ENCODE measurements at places on chromosomes 2 and 18. TPM values are rescaled to one million over a fixed set of nuclear protein-coding genes. Genes with fewer than 3 reads are reported as not detected.

- DNase-seq, result no peak
- H3K4me1 ChIP-seq, result peaks cover 3% of the 10 kb centered on the region
- no peaks in the 10 kb centered on the region for H3K36me3 ChIP-seq
- peaks cover 2% of the 10 kb centered on the region for H3K27me3 ChIP-seq
- no peak overlapping the region for H3K4me3 ChIP-seq
Observed at GRCh38 chr2:96514521-96514920, 9.4 kb upstream of the NEURL3 start.

DNA sequence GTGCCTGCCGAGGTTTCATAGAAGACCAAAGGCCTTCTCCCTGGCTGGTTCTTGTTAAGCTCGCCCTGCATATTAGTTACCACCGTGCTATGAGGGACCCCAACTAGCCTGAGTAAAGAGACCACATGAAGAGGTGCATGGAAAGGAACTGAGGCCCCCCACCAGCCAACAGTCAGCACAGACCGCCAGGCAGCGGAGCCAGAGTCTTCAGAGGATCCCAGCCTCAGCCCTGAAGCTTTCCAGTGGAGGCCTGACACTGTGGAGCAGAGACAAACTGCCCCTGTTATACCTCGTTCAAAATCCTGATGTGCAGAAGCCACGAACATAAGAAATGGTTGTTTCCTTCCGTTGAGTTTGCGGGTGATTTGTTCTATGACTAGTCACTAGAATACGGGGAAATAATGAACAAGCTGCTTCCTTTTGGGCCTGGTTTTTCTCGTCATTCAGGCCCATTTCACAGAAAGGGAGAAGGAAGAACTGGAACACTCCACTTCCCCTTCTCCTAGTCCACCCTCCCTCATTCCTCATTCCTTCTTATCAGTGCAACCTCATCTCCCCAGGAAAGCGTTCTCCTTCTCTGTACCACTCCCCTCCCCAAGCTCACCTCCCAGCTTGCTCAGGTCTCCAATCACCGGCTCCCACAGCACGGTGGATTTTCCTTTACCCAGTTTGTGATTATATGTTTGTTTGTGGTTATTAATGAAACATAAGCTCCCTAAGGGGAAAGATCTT is 3.0 kb upstream of the GLI2 start:
- DNase-seq, result no peak
- no peak overlapping the region for H3K27ac ChIP-seq
- no peak overlapping the region for H3K4me3 ChIP-seq
- H3K27me3 ChIP-seq, result peaks cover 32% of the 10 kb centered on the region
- H3K36me3 ChIP-seq, result no peaks in the 10 kb centered on the region

DNA sequence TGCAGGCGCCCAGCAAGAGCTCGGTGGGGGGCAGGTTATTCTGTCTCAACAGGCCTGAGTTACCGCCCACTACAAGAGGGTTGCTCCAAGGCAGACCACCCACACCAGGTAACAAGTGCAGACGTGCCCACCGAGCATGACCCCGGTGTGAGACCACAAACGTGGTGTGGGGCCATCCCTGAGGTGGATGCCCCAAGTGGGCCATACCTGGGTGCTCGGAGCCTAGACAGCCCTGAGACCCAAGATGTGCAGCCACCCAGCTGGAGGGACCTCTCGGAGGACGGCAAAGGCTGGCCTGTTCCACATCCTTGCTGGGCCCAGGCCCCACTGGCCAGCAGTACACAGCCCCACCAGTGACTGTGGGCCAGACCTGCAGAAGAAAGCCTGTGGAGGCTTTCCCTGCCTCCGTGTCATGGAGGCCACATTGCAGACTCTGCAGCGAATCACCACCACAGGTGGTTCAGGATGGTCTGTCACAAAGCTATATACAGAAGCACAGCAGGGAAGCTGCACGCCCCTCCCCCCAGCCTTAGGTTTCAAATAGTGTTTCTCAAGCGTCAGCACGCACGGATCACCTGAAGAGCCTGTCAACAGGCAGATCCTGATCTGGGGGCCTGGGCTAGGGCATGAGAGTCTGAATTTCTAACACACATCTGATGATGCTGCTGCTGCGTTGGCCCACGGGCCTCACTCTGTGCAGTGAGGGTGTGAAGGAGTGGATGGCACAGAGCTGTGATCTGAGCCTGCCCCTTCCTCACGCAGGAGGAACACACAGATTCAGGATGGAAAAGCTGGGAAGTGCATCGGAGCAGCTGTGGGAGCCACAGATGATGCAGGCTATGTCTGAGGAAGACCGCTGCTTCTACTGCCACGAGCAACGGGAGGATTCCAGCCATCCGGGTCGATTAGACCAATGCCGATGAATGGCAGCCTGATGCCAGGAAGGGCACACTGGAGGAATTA is 96.8 kb downstream of the UXS1 start:
- DNase-seq, result peak; percentile 28
- H3K4me1 ChIP-seq, result peaks cover 40% of the 10 kb centered on the region
- no peak overlapping the region for H3K27ac ChIP-seq
- no peaks in the 10 kb centered on the region for H3K27me3 ChIP-seq
- H3K36me3 ChIP-seq, result peaks cover 30% of the 10 kb centered on the region
- H3K4me3 ChIP-seq, result no peak overlapping the region

DNA sequence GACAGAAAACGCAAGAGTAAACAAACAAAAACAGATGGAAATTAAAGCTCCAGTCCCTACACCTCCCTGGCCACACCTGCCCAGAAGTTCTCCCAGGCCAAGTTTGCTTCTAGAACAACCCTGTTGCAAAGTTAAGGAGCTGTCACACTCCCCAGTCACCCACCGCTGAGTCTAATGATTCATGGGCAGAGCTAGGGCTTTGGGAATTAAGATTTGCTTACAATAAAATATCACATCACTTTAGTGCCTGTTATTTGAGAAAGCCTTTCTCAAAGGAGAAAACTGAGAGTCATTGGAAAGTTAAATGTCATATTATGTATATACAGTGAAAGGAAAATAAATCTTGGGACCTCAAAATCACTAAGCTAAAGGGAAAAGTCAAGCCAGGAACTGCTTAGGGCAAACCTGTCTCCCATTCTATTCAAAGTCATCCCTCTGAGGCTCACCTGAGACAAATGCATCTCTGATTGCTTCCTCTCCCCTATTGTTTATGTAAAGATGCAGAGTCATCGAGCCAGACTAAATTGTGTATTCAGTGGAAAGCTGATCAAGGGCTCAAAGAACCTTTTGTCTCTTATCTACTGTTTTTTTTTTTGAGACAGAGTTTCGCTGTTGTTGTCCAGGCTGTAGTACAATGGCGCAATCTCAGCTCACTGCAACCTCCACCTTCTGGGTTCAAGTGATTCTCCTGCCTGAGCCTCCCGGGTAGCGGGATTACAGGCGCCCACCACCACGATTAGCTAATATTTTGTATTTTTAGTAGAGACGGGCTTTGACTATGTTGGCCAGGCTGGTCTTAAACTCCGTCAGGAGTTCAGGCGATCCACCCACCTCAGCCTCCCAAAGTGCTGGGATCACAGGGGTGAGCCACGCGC is 2.8 kb downstream of the CRYGB start:
- H3K4me3 ChIP-seq, result no peak overlapping the region
- DNase-seq, result no peak
- no peaks in the 10 kb centered on the region for H3K4me1 ChIP-seq
- H3K27ac ChIP-seq, result no peak overlapping the region
- H3K36me3 ChIP-seq, result no peaks in the 10 kb centered on the region

GRCh38 chr2:240213226-240213475 is 72.7 kb upstream of the OTOS start:
- no peak overlapping the region for H3K4me3 ChIP-seq
- DNase-seq, result no peak
- no peaks in the 10 kb centered on the region for H3K27me3 ChIP-seq
- H3K4me1 ChIP-seq, result no peaks in the 10 kb centered on the region
- no peaks in the 10 kb centered on the region for H3K36me3 ChIP-seq

DNA sequence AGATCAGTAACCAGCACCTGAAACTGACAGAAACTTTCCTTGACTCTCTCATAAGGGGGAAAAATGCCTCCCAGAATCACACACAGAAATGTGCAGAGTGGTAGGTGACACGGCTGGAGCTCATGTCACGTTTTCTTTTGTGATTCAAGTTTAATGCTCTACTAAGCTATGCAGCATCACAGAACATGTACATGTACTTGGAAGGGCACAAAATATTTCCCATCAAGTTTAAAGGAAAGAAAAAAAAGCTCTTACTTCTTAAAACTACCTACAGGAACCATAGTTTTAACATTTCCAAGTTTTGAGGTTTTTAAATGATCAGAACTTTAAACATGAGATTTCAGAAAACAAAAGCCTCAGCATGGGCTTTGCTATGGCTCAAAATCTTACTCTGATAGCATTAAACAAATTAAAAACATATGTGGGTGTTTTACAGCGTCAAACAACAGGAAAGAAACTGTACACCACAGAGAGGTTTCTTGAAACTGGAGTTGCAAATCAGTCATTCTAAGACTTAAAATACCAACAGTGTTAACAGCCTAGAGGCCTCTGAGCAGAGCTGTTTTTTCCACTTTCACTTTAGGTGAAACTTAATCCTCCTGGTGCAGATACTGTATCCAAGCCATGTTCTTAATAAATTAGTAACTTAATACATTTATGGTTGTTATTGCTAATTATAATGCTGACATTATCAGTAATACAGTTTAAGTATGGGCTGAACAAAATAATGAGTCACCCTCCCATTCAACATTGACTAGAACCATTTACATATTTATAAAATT is 30.1 kb downstream of the MBP start:
- H3K36me3 ChIP-seq, result peaks cover 41% of the 10 kb centered on the region
- H3K27ac ChIP-seq, result peak overlapping the region; percentile 98
- H3K4me3 ChIP-seq, result peak overlapping the region; percentile 50
- peak; percentile 28 for DNase-seq
- H3K27me3 ChIP-seq, result no peaks in the 10 kb centered on the region

- H3K27me3 ChIP-seq, result peaks cover 46% of the 10 kb centered on the region
- DNase-seq, result no peak
- no peak overlapping the region for H3K27ac ChIP-seq
Observed at GRCh38 chr2:207766041-207766551, 3.6 kb downstream of the FZD5 start.

- no peak for DNase-seq
- peaks cover 31% of the 10 kb centered on the region for H3K36me3 ChIP-seq
- H3K27me3 ChIP-seq, result no peaks in the 10 kb centered on the region
- H3K4me1 ChIP-seq, result peaks cover 7% of the 10 kb centered on the region
Observed at GRCh38 chr2:189841019-189841418, 56.8 kb downstream of the PMS1 start.

DNA sequence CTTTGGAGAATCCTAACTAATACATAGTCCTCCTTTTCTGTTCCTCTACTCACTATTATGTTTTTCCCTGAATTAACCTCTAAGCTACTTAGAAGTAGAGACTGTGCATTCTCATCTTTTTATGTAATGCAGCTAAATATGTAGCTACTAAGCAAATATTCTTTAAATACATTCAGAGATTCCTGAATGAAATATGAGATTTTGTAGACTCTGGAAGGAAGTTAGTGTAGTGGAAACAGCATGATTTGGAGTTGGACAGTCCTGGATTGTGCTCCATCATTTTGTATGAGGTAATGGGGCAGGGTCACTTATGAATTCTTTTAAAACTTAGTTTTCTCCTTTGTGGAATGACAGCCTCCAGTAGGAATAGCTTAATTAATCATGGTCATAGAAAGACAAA is 24.7 kb upstream of the NT5C1B start:
- no peak overlapping the region for H3K27ac ChIP-seq
- no peak for DNase-seq
- no peaks in the 10 kb centered on the region for H3K27me3 ChIP-seq
- H3K4me1 ChIP-seq, result no peaks in the 10 kb centered on the region

DNA sequence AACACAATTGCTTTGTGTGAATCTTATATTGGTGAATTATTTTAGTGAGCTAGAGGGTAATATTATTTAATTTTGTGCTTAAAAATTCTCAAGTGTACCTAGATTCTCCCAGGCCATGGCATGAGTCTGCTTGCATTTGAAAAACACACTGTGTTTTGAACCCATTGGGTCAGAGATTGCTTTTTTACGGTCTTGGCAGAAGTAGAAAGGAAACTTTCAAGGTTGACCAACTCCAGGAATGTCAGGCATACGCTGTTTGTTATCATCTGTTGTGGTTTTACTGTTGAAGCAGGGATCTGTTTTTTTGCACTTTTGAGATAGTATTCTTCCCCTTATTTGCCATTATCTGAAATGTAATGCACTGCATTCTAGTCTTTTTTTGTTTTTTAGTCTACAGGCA is 377.4 kb downstream of the RPRM start:
- H3K4me1 ChIP-seq, result no peaks in the 10 kb centered on the region
- DNase-seq, result no peak
- no peak overlapping the region for H3K27ac ChIP-seq
- H3K36me3 ChIP-seq, result no peaks in the 10 kb centered on the region
- H3K4me3 ChIP-seq, result no peak overlapping the region

DNA sequence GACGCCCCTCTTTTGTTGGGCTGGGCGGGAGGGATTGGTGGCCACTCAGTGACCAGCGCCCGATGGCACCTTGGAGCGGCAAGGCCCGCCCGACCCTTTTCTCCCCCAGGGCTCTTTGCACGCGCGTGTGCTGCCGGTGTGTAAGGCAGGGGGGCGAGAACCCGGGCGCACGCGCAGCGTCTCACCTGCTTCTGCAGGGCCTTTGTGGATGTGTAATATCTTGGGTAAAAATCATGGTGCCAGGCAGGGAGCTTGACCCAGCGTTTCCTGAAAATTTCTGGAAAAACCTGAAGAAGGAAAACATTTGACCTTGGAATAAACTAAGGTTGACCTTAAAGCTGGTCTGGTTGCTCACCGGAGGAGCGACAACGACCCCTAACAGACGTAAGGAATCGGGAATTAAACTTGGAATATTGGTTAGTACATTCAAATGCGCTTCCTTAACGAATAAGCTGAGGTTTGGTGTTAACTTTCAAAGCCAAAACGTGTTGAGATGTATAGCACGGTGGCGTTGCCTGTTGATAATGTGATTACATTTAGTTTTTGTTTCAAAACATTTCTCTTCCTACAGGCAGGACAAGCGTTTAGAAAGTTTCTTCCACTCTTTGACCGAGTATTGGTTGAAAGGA is 438 bp downstream of the HSPE1 start:
- H3K27ac ChIP-seq, result peak overlapping the region; percentile 98
- no peak for DNase-seq
- H3K4me3 ChIP-seq, result peak overlapping the region; percentile 92
- H3K27me3 ChIP-seq, result no peaks in the 10 kb centered on the region

- peaks cover 43% of the 10 kb centered on the region for H3K36me3 ChIP-seq
- H3K4me1 ChIP-seq, result peaks cover 5% of the 10 kb centered on the region
- no peak for DNase-seq
- no peaks in the 10 kb centered on the region for H3K27me3 ChIP-seq
- no peak overlapping the region for H3K27ac ChIP-seq
Observed at GRCh38 chr2:15625344-15626036, 33.8 kb downstream of the DDX1 start.

DNA sequence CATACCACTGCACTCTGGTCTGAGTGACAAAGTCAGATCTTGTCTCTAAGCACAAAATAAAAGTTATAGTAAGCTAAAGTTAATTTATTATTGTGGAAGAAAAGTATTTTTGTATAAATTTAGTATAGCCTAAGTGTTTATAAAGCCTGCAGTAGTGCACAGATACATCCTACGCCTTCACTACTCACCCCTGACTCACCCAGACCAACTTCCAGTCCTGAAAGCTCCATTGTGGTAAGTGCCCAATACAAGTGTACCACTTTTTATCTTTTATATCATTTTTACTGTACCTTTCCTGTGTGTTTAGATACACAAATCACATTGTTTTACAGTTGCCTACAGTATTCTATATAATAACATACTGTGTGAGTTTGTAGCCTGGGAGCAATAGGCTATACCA is 57.5 kb downstream of the UBE2E3 start:
- no peaks in the 10 kb centered on the region for H3K27me3 ChIP-seq
- peaks cover 9% of the 10 kb centered on the region for H3K4me1 ChIP-seq
- H3K36me3 ChIP-seq, result peaks cover 1% of the 10 kb centered on the region
- DNase-seq, result peak; percentile 6

The OSR1 gene
- total RNA-seq, result not detected

The DSG1 gene
- total RNA-seq, result not detected

The TOGARAM2 gene
- total RNA-seq, result 1.2 TPM

The NPPC gene
- 0.57 TPM for total RNA-seq

The G6PC2 gene
- total RNA-seq, result not detected
